Left renal cortex interstitium (tissue), 4 donors: ENCODE measurements at places on chromosomes 4 and X. TPM values are rescaled to one million over a fixed set of nuclear protein-coding genes. Genes with fewer than 3 reads are reported as not detected.

The ZXDB gene
- 9.8 TPM for polyA plus RNA-seq

The MAGEC3 gene
- polyA plus RNA-seq = 0.24 TPM

The CWH43 gene
- polyA plus RNA-seq = 5.7 TPM

The CT45A3 gene
- not detected for polyA plus RNA-seq

The GAB3 gene
- polyA plus RNA-seq = 2.2 TPM

The CENPE gene
- polyA plus RNA-seq = 12.4 TPM

GRCh38 chrX:2933125-2933900 lies 4.2 kb upstream of the ARSD start:
- DNase-seq = no peak

- no peak for DNase-seq
Measured at GRCh38 chr4:25856756-25857155, 6.0 kb downstream of the SEL1L3 start.

GRCh38 chrX:69538321-69538876 lies 34.3 kb downstream of the NALF2 start:
- no peak for DNase-seq

GRCh38 chr4:155811083-155811482 lies 52.3 kb downstream of the GUCY1B1 start:
- DNase-seq = no peak

GRCh38 chrX:10120331-10120730 lies 36.4 kb upstream of the CLCN4 start:
- no peak for DNase-seq

- DNase-seq = no peak
Measured at GRCh38 chrX:107700317-107700774, 72.0 kb downstream of the PRPS1 start.

DNA sequence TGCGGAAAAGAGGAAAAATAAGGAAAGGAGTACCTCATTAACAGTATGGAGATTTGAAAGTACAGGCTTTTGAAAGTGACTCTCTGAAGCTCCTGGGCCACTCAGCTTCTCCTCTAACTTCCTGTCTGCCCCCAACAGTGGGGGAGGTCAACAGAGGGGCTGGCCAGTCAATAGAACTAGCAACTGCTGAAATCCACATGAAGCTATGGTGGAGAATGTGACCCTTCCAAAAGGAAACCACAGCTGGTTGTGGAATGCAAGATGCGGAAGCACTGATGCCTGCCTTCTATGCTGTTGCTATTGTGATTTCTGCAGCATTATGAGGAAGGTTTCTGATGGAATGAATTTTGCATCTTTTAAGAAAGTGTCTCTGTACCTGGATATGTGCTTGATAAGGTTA lies 2.4 kb downstream of the CORIN start:
- no peak for DNase-seq

GRCh38 chr4:8595237-8596087 lies 2.9 kb downstream of the CPZ start:
- DNase-seq = no peak

DNA sequence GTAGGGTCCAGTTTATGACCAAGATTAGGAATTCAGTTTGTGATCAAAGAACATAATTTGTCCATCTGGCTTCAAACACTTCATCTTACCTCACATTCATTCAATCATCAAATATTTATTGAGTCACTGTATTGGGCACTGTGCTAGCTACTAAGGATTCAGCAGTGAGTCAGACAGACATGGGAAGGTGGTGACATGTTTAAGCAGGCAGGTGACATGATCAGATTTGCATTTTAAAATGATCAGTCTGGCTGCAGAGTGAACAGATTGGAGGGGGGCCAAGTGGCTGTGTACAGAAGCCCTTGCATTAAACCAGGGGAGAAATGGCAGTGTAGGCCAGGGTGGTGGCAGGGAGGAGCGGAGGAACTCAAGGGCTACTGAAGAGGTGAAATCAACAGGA lies 25.1 kb upstream of the APLN start:
- no peak for DNase-seq

- no peak for DNase-seq
Measured at GRCh38 chr4:1864076-1865008, 6.9 kb upstream of the NSD2 start.

- DNase-seq = no peak
Measured at GRCh38 chr4:71052034-71052433, 58.6 kb downstream of the DCK start.

DNA sequence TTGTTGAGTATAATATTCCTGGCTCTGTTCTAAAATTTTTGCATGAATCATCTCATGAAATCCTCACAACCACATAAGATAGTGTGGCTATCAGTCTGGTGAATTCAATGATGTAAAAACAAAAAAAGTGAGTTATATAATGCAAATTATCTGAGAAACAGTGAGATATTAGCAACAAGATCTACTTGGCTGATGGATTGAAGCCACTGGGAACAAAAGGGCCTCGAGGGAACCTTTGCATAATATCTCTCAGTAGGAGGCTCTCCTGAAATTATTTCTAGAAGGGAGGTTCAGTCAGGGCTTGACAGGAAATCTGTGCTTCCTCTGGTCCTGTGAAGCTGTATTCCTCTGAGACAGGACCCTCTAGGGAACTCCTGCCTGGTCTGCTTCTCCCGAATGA lies 30.1 kb upstream of the NUP54 start:
- no peak for DNase-seq
